ENCODE measurements at places on chromosomes 5 and 9. TPM values are rescaled to one million over a fixed set of nuclear protein-coding genes. Genes with fewer than 3 reads are reported as not detected.

Gene ADAMTSL2
- 21.8 TPM for total RNA-seq

DNA sequence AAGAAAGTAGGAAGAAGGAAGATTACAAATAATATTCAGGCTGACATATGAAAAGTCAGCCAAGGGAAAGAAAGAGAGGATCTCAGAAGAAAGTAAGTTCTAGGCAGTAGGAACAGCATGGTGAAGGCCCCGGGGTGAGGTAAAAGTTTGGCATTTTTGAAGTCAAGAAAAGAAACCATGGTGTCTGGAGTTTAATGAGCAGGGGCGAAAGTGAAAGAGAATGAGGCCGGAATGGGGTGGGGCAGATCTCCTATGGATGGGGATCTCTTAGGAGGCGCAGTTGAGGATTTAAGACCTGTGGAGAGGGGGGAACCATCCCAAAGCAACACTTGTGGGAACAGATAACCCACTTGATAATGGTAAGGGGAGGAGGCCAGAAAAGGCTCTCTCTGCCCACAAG lies 42.3 kb upstream of the SMAD5 start:
- H3K27ac ChIP-seq, result no peak overlapping the region
- no peaks in the 10 kb centered on the region for H3K27me3 ChIP-seq
- H3K4me1 ChIP-seq, result peaks cover 37% of the 10 kb centered on the region
- H3K36me3 ChIP-seq, result no peaks in the 10 kb centered on the region

Gene PCDHGA9
- total RNA-seq, result 8.2 TPM

DNA sequence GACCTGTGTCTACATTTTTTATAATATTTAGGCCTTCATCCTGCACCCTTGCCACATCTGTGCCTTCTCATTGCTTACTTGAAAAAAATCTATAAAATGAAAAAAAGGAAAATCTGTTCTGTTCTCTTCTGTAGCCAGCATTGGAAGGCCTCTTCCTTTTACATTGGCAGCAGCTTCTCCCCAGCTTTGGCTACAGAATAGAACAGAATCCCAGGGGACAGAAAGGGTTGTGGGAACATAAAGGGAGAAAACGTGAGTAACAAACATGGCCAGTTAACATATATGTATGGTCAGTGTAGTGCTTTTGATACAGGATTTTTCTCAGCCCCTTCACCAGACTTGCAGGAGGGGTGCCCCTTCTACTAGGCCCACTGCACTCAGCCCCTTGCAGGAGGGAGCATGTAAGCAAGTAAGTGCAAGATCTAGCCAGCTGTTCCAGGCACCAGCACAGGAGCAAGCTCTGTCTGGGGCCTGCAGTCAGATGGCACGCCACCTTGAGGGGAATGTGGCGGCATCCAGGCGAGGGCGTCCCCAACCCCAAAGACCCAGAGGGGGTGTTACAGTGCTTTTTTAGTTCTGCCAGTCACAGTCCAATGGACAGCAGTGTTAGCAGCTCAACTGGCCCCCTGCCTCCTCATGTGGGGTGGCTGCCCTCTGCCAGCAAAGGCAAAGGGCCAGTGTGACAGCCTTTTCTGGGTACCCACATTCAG lies 330.5 kb upstream of the ZNF462 start:
- no peaks in the 10 kb centered on the region for H3K27me3 ChIP-seq
- no peaks in the 10 kb centered on the region for H3K4me1 ChIP-seq
- no peaks in the 10 kb centered on the region for H3K36me3 ChIP-seq
- H3K4me3 ChIP-seq, result no peak overlapping the region
- DNase-seq, result no peak

Gene SLC6A3
- not detected for total RNA-seq

Gene SPARC
- 168 TPM for total RNA-seq

Gene GEMIN5
- 5.7 TPM for total RNA-seq

- peaks cover 4% of the 10 kb centered on the region for H3K36me3 ChIP-seq
- no peak overlapping the region for H3K27ac ChIP-seq
- H3K4me3 ChIP-seq, result no peak overlapping the region
- no peaks in the 10 kb centered on the region for H3K27me3 ChIP-seq
- no peaks in the 10 kb centered on the region for H3K4me1 ChIP-seq
Observed at GRCh38 chr9:120532475-120532874, 47.5 kb downstream of the CDK5RAP2 start.
